Omental fat pad (tissue), 4 donors: ENCODE measurements at places on chromosomes 7 and 10. TPM values are rescaled to one million over a fixed set of nuclear protein-coding genes. Genes with fewer than 3 reads are reported as not detected.

The BRAF gene
- total RNA-seq, result 41.5 TPM

The HOXA1 gene
- 0.75 TPM for total RNA-seq

The SPDYE9 gene
- not detected for total RNA-seq

The NOBOX gene
- total RNA-seq, result not detected

The CRYGN gene
- not detected for total RNA-seq

The NUTM2B gene
- total RNA-seq, result 0.25 TPM

The ITGA8 gene
- total RNA-seq, result 2.2 TPM

The AVL9 gene
- 34.7 TPM for total RNA-seq

The PTF1A gene
- not detected for total RNA-seq

DNA sequence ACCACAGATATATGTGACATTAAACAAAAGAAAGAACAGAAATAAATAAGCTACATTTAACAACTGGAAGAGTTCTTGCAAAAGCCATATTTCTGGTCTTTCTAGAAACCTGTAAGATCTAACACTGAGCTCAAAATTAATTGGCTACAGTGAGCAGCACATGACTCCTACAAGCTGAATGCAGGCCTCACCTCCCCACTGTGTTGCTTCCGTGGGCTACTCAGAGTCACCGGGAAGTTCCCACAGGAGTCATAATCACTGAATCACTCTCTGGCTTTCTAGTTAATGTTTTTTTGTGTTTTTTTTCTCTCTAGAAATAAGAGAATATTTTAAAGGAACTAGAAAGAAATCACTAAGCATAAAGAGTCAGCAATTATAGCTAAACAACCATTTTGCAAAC is 10.2 kb upstream of the MRPS24 start:
- DNase-seq, result no peak

DNA sequence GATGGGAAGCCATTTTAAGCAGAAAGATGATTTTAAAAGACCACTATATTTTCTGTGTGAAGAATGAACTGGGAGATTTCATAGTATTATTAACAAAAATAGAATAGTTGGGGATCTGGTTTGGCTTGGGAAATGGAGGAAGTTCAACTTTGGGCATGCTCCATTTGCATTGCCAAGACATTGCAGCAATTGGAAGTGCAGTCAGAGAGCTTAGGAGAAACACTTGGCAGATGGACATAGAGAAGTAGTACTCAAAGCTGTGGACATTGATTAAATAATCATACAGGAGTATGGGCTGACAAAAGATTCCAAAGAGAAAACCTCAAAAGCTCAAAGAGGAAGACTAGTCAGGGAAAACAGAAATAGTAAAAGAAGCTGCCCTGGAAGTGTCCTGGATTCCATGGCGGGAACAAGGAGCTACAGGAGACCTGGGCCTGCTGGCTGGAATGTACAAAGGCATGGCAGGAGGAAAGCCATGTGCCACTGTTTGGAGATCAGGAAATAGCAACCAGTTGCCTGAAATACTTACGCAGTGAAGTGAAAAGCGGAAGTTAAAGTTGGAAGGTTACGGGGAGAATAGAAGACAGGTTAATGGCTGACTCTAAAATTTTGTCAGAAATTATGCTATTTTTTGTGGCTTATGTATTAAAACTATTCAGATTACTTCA is 93.6 kb upstream of the MXI1 start:
- DNase-seq, result no peak

DNA sequence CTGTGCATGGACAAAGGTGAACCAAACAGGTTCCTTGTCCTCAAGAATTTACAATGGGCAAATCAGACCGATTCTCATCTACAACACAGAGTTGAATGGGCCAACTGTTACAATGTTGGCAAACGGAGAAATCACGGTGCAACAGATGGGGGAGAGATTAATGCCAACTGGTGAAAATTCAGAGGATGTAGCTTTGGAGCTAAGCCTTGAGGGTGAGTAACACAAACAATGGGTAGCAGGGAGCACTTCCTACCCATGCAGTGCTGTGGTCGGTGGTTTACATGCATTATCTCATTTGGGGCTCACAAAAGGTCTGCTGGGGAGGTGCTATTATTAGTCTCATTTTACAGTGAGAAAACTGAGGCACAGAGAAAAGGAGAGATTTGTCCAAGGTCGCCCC is 902 bp upstream of the NFE2L3 start:
- DNase-seq, result no peak

GRCh38 chr10:84008878-84009277 is 130.4 kb upstream of the GHITM start:
- no peak for DNase-seq

DNA sequence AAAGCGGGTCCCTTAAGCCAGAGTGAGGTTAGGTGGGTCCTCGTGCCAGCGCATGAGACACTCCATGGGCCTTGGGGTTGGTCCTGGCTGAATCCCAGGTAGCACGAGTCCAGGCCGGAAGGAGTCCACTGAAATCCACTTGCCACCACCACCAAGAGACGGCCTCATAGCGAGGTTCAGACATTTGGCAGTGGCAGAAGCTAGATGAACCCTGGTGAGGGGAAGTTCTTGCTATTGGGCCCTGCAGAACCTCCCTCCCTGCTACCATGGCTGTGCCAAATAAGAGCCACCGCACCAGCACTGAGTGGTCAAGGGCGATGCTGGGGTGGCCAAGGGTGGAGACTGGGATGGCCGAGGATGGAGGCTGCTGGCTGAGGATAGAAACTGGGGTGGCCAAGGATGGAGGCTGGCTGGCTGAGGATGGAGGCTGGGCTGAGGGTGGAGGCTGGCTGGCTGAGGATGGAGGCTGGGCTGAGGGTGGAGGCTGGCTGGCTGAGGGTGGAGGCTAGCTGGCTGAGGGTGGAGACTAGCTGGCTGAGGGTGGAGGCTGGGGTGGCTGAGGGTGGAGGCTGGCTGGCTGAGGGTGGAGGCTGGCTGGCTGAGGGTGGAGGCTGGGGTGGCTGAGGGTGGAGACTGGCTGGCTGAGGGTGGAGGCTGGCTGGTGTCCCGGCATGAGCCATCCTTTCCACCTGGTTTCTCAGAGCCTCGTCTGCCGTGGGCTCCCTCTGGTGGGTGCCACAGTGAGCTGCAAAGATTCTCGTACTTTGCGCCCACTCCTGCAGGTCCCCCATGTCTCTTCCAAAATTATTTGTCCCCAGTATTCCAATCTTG is 88.2 kb downstream of the ELFN1 start:
- no peak for DNase-seq

GRCh38 chr7:127380479-127380878 is 12.0 kb downstream of the ZNF800 start:
- DNase-seq, result no peak

DNA sequence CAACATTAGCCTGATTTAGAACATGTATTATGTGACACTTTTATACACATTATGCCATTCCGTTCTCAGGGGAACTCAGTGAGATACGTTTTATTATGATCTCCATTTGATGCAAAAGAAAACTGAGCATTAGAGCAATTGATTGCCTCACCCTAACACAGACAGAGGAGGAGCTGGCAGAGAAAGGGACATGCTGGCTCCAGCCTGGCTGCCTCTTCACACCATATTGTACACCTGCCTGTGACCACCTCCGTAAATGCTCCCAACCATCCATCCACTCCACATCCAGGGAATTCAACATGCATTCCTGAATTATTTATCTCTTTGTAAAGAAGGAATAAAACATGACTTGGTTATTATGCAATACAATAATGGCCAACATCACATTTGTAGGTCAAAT is 195.0 kb upstream of the STK17A start:
- no peak for DNase-seq

DNA sequence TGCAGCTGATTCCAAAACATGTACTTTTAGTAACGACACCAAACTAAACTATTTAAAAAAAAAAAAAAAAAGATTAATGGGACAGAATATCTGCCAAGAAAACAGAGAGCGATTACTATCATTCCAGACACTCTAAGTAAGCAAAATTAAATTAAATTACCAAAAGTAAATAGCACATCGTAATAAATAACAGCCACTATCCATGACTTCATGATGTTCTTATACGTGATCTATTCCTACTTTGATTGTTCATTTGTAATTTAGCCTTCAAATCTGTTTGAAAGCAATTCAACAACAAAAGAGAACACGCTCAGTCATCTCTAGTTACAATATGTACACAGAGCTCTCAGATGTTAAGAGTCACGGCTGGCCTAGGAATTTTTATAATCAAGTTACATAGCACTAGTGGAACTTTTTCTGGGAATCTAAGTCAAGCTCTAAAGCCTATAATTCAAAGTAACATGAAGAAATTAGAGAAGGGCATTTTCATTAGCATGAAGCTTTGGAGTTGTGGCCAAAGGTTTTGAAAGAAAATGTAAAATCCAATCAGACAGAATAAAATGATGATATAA is 241.7 kb upstream of the NEBL start:
- no peak for DNase-seq

GRCh38 chr7:117281562-117281961 is 41.3 kb downstream of the WNT2 start:
- DNase-seq, result no peak

DNA sequence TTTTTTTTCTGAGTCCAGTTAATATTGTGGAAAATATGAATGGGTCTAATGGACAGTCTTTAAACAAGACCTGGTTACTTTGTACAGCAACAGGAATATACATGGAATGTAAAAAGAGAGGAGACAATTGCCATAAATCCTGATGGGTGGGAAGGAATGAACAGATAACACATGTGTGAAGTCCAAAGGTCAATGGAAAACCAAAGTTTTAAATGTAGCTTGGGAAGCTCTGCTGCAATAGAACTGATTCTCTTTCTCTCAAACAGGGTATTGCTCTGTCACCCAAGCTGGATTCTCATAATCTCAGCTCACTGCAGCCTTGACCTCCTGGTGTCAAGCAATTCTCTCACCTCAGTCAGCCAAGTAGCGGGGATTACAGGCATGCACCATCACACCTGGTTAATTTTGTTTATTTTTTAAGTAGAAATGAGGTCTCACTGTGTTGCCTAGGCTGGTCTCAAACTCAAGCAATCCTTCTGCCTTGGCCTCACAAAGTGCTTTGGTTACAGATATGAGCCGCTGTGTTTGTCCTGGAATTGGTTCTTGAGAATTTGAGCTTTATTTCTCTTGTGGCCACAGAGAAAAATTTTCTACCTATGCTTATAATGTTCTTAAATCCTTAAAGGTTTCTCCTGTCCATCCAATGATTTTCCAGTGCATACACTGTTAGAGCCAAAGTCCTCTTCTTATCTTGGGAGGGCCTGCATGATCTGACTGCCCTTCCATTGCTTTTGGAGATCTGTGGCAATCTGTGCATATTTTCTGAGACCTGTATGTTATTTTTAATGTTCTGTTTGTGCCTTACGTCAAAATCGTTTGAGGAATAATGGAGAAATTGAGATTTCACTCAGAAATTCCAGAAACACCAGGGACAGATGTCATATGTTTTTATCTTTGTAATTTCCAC is 30.7 kb upstream of the ZNF92 start:
- no peak for DNase-seq

DNA sequence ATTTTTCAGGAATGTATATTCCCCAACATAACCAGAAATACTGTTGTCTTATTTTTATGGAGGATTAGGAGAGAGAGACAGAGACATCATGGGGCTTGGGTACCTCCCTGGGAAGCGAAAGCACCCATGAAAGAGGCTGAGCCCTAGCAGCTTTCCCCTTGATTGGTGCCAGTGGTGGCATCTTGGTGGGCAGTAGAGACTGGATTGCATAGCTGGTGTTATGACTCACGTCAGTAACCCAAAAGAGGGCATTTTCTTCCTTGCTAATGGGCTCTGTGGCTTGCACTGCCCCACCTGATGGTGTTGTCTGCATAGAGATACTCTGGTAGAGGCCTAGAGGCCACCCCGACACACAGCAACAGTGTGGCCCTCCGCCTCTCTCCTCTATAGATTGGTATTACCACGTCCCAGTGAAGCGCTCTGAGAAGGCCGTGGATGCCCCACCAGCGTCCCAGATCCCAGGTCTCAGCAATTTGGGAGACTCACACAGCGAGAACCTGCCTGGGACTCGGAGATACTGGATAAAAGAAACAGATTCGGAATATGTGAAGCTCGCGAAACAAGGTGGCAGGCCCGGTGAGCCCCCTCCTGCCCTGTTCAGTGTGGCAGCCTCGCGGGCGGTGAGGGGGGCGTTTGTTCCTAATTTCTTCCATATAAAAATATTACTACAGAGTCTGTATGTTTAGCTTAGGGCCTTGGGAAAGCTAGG is 5.8 kb downstream of the C7orf57 start:
- no peak for DNase-seq

DNA sequence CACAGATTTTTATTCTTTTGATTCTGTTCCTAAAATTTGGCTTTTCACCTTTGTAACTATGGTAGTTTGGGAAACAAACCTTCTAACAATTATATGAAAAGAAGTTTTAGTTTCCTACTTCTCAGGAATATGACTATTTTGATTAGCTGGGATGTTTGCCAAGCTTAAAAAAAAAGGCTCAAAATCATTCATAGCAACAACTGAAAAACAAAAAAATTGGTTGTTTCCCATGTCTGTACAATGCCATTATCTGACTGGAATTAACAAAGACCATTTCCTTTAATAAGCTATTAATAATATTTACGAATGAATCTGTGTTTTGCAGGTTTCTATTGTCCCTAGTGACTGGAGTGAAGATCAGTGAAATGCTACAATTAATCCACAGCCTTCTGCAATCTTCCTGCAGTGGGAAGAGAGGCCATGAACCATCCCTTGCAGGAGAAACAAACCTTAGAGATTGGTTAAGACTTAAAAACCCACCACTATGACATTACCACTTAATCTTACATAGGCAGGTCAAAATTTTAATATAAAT is 4.2 kb downstream of the PURB start:
- DNase-seq, result no peak

DNA sequence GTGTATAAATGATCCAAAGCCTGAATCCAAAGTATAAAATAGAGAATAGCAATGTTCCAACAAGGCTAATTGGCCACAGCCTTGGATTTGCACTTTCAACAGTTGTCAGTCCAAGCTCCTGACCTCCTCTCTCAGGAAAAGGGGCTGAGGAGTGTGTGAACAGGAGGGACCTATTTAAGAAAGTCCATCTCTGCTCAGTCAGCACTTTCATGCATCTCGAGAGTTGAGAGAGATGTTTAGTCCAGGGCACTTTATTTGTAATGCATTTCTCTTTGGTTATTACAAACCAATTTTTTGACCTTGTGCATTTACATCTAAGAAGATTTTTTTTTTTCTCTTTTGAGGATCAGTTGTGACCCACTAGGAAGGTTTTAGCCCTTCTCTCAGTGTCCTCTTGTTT is 244.2 kb downstream of the CREB5 start:
- no peak for DNase-seq

DNA sequence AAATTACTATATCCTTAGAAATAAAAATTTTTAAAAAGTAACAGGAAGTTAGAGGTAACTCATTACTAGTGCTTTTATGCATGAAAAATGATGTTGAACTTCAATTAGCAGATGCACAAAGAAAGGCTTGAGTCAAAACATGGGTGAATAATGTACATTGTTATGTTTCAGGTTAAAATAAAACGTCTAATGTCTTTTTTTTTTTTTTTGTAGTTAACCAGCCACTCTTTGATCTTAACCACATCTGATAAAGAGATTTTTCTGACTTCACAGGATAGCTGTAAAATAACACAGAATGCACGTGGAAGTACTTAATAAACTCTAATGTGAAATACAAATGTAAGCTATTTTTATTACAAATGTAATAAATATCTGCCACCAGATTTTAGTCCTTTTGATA is 61.7 kb downstream of the GSAP start:
- DNase-seq, result no peak

DNA sequence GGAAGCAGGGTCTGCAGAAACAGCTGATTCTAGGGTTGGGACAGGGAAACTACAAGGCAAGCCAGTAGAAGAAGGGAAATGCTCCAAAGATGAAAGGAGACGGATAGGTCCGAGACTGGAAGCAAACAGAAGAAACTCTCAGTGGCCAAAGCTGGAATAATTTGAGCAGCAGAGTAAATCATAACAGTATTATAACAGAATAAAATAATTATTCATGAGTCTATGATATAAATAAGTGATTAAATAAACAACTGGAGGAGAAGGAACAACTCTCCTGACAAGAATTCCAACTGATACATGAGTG is 27.6 kb downstream of the EZH2 start:
- DNase-seq, result no peak
